ENCODE measurements at places on chromosomes 3 and 15.

GRCh38 chr15:90035095-90035839 is 34.1 kb downstream of the ZNF710 start:
- DNase-seq = no peak

DNA sequence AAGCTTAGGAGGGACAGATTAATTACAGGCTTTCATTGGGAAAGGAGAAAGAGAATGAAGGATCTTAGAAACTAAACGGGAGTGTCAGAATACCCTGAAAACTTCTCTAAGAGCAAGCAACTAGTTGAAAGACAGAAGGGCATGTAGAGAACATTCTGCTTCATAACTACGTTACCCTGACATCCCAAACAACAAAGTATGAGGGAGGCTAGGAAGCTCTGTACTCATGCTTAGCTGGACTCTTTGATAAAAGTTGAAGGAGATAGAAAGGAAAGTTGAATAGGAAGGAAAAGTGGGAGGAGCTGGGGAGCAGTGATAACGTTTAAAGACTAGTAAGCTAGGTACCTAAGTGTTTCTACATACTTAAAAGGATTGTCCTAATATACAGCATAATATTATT is 64.2 kb downstream of the SEMA6D start:
- no peak for DNase-seq

DNA sequence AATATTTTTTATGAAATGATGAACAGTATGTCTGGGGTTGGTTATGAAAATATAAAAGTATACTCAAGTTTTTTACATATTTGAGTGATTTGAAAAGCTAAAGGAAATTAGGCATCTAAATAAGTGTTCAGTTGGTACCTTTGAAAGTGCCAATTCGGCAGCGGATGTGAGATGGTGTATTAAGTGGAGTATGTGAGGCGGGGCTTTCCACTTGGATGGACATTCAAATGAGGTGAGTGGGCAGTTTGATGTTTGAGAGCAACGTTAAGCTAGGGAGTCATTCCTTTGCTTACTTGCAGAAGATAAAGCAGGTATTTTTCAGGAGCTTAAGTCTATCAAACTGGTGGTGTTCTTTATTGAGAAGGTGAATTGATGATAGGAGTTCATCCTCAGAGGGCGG is 189.0 kb upstream of the GOLIM4 start:
- no peak for DNase-seq

DNA sequence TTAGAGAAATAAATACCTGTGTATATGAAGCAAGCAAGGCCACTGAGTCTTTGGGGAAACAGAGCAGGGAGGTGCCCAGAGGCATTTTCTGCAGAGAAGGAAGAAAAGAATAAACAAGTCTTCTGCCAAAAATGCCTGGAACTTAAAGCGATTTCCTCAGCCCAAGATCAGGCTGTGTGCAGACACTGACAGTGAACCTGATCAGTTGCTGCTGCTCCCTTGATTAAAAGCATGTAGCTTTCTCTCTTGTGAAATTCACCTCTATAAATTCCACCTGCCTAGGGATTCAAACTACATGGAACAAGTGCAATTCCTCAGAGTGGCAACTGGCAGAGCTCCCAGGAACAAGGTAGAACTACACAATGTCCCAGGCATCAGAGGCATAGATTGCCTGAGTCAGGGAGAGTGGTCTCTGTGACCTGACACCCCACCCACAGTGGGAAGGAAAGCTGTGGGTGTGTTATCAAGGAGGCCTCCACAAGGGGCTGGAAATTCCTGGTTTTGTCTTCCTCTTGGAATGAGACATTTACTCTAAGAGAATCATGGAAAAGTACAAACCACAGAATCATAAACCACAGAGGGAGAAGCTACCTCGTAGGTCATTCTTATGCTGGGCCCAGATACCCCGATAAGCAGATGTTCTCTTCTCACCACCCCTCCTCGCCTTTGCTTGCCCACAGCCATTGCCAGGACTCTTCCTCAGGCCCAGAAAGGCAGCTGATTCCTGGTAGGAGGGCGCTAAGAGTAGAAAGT is 1.8 kb upstream of the ZBTB38 start:
- DNase-seq = no peak

DNA sequence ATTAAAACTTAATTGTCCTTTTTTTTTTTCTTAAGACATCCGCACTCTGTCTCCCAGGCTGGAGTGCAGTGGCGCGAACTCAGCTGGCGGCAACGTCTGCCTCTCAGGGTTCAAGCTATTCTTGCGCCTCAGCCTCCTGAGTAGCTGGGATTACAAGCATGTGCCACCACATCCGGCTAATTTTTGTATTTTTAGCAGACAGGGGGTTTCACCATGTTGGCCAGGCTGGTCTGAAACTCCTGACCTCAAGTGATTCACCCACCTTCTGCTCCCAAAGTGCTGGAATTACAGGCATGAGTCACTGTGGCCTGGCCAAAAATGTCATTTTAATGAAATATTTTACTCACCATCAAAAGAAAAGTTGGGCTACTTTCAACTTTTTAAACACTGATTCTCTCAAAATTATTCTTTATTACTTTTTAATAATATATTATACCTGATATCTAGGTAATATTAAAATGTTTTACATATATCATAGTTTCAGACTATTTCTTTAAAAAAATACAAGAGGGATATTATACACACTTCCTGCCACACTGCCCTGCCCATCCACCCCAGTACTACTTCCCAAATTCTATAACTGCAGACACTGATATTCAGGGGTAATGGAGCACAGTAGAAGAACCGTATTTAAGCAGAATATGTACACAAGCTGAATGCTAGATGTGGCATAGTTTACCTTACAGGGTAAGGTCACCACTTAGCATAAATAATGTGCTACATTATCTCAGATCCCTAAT is 723.9 kb upstream of the ZNF385D start:
- DNase-seq = peak; percentile 60

GRCh38 chr15:84715441-84716035 is 401 bp downstream of the SEC11A start:
- DNase-seq = no peak

DNA sequence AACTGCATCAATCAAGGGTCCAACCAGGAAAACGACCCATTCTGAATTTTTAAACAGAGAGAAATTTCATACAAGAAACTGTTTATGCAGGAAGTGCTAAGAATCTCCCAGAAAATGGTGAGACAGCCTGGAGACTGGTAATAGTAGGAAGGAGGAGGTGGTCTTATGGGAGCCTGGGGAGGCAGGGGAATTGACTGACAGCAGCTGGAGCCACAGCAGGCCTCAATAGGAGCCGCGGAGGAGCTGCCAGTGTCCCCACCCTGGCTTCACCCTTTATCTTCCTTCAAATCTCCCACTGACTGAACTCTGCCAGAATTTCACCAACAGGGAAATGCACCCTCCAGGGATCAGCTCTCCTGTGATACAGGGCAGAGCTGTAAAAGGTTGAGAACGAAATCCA is 7.5 kb upstream of the C3orf80 start:
- no peak for DNase-seq

- no peak for DNase-seq
These were observed 5.2 kb upstream of the WNT7A start for GRCh38 chr3:13884851-13885703.

GRCh38 chr3:142356818-142357217 is 91.0 kb downstream of the XRN1 start:
- no peak for DNase-seq

- no peak for DNase-seq
These were observed 28.6 kb downstream of the COLQ start for GRCh38 chr3:15492847-15493360.

GRCh38 chr3:145673838-145674237 is 487.1 kb downstream of the PLOD2 start:
- DNase-seq = no peak

DNA sequence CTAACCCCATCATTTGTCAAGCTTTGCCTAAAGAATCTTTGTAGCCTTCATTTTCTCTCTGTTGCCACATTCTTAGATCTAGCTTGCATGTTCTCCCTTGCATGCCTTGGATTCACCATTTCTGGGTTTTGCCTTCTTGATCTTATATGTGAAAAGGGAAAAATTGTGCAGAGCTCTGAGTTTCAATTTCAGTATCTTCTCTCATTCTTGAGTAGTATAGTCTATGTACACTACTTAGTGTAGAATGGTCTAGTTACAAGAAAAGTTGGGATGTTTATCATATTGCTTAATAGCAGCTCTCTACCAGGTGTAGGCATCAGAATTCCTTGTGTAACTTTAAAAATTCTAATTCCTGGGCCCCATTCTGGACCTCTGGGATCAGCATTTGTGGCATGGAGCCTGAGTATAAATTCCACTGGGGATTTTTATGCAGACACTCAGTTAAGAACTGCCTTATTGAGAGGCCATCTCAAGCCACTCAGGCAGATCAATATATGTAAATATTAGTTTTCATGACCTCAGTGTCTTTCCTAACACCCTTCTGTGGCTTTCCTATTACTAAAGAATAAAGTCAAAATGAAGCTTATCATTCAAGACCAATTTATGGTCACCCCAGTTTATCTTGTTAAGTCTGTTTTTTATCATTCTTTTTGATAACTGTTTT is 23.4 kb downstream of the GTF2E1 start:
- DNase-seq = no peak

GRCh38 chr3:44439499-44440295 is 37.8 kb downstream of the ZNF445 start:
- DNase-seq = no peak

DNA sequence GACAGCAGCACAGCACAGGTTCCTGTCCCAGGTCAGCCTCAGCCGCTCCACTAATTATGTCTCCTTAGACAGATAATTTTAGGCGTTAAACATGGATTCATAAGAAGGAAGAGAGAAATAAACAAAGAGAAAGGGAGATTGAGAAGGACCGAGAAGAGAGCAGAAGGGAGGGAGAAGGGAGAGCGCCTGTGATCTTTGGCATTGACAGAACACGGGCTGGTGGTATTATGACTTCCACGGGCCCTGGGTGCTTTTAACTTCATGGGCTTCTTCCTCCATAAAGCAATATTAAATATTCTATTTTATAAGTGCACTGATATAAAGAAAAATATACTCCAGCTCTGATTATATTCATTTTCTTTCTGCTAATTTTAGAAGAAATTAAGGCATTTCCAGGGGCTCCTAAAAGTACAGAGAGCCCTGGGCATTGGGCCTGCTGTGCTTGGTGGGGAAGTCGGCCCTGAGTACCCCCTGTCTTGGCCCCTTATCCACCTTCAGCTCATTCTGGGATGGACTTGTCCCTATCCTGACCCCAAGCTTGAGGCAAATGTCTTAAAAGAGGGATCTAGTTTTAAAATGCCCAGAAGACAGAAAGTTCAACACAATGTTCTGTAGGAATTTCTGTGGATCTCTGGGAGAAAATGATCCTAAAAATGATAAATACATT is 135.3 kb downstream of the MEX3B start:
- no peak for DNase-seq
